IPS-NIHi11 (cell line): ENCODE measurements at places on chromosomes 3 and 15.

DNA sequence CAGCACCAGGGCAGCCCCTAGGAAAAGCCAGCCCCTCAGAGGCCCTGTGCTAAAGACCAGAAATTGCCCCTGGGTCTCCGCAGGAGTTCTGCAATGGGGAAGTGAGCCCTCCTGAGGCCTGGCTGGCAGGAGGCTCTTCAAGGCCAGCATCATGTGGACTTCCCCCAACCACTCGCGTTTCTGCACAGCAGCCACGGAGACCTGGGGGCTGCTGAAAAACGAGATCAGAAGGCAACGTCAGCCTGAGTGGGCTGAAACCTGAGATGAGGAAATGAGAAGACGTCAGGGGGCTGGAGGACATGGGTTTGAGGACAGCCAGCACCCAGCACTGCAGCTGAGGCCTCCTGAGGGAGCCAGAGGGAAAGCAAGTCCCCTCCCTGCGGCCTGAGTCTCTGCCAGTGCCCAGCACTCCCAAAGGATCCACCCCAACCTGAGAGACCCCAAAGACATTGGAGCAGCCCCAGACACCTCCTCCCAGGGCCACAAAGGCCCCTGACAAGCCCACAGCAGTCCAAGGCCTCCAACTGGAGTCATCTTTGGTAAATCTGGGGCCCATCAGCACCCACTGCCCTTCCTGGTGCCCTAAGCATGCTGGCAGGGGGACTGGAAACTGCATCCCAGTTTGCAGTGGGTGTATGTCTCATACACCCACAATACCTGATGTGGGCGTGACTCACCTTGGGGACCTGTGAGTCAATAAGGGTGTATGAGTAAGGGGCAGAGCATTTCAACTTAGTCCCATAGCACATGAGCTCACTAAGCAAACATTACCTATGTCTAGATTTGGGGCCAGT is 29.2 kb upstream of the CYP11A1 start:
- no peak for DNase-seq

GRCh38 chr15:52093539-52094510 is 18.8 kb downstream of the BCL2L10 start:
- DNase-seq = no peak

GRCh38 chr3:6216135-6217026 is 644.5 kb upstream of the GRM7 start:
- DNase-seq = no peak

GRCh38 chr15:73375755-73376305 is 7.1 kb upstream of the HCN4 start:
- DNase-seq = no peak

DNA sequence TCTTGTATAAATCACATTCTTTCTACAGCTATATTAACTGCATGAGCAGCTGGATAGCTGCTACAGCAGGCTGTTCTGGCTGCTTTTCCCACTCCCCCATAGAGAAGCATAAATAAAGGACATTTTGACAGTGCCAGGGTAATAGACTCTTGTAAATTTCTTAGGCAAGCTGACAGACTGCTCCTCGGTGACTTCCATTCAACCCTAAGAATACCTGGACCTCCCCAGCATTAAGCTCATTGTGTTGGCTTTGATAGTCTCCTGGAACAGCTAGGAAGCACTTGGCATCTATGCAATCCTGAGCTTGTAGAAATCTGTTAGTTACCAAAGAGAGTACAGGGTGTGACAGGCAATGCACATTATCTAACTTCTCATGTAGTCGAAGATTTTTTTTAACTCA is 475.4 kb downstream of the AGBL1 start:
- no peak for DNase-seq

DNA sequence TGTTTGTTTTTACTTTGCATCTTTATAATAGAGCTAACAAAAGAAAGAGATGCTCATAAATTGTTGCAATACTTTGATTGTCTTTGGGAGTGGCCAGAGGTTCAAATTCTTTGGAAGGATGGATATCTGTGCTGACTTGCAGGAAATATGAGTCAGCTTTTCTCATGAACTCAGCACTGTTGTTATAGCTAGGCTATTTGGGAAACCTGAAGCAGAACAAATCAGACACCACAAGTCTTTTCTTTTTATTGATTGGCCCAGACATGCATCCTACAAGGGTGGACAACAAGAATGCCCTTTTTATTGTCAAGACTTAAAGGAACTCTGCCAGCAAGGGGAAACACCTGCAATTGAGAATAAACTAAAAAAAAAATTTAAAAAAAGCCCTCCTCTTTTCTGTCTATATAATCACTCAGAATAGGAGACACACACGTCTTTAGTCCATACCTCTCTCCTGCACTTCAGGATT is 4.6 kb upstream of the DENND4A start:
- no peak for DNase-seq

- DNase-seq = no peak
Observed at GRCh38 chr15:36403351-36403750, 176.1 kb upstream of the CDIN1 start.

DNA sequence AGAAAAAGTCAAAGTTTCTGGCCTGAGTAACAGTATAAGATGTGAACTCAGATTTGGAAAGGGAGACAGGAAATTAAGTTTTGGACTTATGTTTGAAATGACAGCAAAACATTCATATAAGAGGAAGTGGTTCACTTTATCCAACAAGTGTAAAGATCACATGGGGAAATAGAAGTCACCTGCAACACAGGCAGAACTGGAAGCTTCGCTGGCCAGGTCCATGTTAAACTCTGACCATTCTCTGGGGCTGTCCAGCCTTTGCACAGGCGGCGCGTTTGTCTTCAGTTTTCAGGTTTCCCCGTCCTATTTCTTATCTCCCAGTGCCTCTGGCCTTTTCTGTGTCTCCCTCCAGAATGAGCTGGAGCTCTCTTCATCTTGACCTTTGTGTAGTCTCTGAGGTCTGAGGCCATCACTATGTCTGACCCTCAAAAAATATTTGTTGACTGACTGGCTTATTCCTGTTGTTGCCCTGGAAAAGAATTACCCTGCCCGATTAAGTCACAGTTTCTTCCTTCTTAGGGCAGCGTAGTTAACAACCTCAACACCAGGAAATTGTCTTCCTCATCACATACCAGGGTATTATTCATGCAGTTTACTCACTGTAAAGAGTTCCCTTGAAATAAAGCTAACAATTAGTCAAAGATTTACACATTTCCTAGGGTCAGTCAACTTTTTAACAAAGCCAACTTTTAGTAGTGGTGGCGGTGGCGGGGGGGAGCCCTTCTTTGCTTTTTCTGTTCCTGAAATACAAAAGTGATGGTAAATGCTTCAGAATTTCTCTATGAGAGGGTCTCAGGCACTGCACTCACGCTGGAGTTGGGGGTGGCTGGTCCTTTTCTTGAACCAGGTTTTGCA is 959 bp upstream of the RASA2 start:
- peak; percentile 14 for DNase-seq

DNA sequence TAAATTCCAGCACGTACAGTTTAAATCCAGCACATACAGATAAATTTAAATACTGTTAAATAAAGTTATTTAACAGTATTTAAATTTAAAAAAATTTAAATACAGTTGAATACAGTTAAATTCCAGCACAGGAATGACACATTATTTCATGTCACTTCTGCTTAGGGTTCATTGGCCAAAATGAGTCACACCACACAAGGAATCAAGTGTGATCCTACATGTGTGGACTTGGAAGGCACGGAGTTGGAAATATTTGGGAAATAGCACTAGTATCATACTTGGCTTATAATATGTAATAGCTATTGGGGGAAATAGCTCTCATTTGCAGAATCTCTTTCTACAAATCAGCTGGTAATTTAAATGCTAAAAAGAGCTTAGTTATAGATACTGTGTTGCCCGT is 10.6 kb downstream of the RAB7A start:
- no peak for DNase-seq

DNA sequence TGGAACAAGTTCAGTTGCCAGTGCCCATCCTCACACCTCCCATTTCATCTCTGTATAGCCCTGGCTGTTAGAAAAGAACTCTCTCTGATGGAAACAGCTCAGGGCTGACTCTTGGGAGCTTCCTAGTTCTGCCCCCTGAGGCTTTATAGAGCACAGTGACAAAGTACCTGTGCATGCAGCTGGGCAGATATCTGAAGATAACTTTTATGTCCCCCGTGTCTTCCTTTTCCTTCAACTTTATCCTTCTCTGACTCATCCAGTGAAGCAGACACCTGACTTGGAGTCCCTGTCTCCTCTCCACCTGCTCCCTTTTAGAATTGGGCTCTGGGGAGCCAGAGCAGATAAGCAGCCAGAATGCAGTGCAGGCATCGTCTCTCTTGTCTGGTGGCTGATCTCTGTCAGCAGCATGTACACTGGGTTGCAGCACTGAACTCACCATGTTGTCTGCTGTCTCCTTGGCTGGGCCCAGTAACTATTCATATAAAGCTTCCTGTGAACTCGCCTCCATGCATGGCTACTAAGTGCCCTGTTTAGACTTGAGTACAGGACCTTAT is 53.9 kb upstream of the PLXNA1 start:
- DNase-seq = no peak

GRCh38 chr3:97821287-97821773 is 481 bp upstream of the CRYBG3 start:
- DNase-seq = peak; percentile 39

DNA sequence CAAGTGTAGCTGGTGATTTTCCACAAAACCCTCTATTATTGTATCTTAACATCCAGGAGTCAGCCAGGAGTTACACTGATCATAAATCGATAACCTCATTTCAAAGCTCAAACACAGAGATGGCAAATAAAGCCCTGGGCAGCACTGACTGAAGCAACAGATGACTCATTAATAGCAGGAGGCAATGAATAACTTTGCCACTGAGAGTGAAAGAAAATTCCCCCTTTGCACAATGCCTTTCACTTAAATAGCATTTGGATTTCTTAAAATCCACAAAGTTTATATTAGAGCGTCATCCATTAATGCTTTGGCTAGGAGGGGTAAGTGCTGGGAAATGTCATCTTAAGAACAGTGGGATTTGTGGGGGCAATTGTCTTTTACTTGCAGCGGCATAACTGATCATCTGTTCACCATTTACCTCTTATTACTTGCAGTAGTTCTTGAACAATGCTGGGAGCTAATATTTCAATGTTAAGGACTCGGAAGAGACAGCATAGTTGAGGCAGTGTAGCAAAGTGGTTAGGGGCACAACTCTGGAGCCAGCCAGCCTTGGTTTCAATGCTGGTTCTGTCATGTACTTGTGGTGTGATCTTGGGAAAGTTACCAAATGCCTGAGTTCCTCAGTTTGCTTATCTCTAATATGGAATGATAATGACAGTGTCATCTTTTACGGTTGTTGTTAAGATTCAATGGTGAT is 630.4 kb upstream of the TBL1XR1 start:
- no peak for DNase-seq

DNA sequence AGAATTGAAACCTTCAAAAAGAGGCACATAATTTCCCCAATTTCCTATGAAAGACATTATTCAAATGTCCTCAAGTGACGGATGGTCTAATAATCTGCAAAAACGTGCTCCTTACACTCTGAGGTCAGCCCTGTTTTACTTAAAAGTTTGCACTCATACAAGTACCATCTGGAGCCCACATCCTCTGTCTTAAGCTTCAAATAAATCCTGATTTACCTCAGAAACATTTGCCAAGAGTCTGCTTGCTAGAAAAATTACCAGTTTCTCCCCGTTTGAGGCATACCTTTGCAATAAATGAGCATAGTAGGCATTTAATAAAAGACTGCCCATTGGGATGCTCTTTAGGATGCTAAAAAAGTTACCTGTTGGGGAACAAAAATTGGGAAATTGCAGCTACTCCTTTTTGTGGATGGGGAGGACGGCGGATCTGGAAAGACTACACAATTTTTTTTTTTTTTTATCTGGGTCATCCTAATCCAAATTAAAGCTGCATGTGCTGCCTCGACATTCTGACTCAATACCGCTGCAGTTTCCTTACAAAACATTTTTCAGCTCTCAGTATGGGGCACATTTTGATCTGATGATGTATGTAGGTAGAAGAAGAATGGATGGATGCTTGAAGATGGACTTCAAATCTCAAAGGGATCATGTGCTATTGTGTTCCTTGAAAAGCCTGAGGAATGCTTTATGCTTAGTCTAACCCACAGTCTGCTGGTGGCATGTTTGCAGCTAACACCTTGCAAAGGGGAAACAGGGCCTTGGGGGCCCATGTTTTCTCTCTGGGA is 233.7 kb upstream of the ADAMTS9 start:
- no peak for DNase-seq

GRCh38 chr3:123353850-123354233 is 95.0 kb downstream of the ADCY5 start:
- DNase-seq = no peak

- peak; percentile 89 for DNase-seq
Observed at GRCh38 chr15:75195122-75195765, 6.4 kb upstream of the C15orf39 start.

DNA sequence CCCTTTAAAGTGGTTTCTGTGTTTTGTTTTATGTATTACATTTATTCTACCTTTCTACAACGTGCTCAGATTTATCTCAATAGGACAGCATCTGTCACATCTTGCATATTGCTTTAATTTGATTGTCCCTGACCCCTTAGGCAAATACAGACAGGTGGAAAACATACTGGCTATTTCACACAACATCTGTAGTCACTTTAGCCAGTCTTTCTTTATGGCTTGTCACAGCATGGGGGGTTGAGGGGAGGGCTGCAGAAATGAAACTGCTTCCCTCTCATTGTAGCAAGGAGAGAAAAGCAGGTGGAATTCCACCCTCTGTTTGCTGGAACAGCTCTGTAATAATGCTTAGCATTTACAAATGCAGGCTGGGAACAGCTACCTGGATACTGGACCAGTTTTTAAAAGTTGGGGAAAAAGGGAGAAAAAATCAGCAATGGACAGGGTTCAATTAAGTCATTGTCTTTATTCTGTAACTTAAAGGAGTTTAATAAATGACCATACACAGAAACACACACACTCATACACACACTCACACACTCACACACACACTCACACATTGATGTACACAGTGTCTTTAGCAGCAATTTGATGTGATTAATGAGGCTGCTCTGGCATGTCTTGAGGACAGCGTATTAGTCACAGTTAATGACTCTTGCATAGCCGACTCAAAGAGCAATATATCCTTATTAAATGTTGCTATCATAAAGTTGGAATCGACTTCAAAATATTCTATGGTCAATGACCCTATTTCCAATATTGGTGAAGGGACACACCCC is 283.7 kb upstream of the GBE1 start:
- no peak for DNase-seq

DNA sequence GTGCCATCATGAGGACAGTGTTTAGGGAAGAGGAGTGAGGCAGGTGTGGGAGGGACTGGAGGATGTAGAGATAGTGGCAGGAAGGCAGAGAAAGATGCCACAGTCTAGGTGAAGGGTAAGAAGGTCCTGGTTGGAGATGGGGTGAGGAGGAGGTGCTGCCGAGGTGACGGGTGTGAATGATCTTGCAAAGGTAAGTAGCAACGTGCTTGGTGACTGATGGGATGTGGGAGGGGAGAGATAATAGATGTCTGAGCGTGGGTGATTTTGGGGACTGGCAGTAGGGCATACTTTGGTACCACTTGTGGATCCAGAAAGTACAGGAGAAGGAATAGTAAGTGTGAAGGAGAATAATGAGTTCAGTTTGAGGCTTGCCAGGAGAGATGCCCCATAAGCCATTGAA is 27.2 kb downstream of the EPHB3 start:
- no peak for DNase-seq
